Renal cortical epithelial cell (primary cell): ENCODE measurements at places on chromosomes 3 and 15.

DNA sequence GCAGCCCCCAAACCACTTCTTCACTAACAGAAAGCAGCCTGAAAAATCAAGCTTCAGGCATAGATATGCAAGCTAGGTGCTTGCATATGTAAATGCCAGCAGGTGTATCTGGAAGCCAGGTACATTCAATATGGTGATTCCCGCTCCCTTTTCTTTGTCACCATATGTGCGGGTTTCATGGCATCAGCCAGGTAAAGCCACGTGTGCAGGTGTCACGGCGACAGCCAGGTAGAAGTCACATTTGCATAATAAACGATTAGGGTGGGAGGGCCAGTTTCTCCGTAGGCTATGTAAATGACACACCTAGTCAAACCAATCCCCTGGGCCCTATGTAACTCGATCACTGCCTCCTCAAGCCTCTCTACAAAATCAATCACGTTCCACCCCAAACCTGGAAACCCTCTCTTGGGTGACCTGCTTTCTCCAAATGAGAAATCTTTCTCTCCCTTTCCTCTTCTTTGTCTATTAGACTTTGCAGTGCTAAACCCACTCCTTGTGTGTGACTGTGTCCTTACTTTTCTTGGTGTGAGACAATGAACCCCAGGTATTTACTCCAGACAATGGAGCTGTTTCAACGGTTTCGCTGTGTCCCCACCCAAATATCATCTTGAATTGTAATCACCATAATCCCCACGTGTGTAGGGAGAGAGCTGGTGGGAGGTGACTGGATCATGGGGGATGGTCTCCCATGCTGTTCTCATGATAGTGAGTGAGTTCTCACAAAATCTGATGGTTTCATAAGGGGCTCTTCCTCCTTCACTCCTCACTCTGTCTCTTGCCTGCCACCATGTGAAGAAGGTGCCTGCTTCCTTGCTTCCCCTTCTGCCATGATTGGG is 44.6 kb downstream of the ONECUT1 start:
- DNase-seq = no peak

- DNase-seq = no peak
Measured at GRCh38 chr15:68187559-68187958, 17.6 kb downstream of the CALML4 start.

- DNase-seq = no peak
Measured at GRCh38 chr3:30933478-30934207, 39.2 kb upstream of the GADL1 start.

DNA sequence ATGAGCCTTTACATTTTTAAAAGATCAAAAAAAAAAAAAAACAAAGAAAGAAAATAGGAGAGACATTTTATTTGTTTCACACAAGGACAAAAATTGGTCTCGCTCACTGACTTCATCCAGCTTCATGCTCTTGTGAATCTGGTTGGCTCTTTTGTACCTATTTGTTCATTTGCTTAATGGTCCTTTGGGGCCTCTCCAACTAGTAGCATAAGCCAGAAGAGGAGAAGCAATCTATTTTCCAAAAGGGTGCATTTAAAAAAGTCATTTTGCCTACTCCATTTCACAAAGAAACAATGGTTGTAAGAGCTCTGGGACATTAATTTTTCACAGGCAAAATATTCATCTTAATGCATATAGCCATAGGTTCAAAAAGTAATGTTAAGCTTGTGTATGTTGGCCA is 168.3 kb upstream of the ADAMTS9 start:
- DNase-seq = no peak

- DNase-seq = no peak
Measured at GRCh38 chr3:61657689-61658088, 96.3 kb downstream of the PTPRG start.

- DNase-seq = no peak
Measured at GRCh38 chr3:102094506-102094905, 245.2 kb downstream of the NFKBIZ start.

GRCh38 chr15:59434481-59434880 is 3.5 kb upstream of the FAM81A start:
- DNase-seq = no peak

- peak; percentile 90 for DNase-seq
Measured at GRCh38 chr3:157436583-157437291, at the start of gene PTX3. Gene PTX3 (plus strand): TSS chr3:157436850. CDS start chr3:157436934, 84 bp downstream.

DNA sequence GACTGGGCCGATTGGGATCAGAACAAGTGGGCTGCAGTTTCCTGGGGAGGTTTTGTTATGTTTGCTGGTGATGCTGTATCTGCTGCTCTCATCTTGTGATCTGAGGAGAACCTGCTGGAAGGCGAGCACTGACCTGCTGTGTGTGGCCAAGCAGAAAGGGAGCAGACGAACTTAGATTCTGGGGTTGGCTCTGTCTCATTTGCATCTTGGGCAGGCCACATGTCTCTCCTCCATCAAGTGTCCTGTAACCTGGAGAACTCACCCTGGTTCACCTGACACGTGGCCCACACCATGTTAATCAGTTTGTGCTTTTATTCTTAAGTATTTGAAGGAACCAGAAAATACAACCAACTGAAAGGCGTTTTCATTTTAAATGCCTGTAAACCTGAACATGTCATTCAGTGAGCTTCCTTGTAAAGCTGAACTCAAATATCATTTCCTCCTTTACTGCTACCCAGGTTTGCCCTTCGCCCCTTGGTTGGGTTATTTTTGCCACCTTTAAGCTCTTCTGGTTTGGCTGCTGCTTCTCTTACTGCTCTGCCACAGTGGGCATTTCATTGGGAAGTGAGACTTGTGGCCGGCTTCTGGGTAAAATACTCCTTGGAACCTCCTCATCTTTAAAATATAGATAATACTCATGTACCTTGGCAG is 33.5 kb upstream of the TRAK1 start:
- DNase-seq = no peak

DNA sequence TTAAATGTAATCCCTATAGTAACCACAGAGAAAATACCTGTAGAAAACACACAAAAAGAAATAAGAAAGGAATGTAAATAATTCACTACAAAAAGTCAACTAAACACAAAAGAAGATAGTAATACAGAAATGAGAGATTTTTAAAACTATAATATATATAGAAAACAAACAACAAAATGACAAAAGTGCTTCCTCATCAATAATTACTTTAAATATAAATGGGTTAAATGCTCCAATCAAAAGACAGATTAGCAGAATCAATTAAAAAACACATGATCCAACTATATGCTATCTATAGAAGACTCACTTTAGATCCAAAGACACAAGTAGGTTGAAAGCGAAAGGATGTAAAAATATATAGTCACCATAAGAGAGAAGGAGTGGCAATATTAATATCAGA is 45.8 kb downstream of the FRMD5 start:
- no peak for DNase-seq
